Activated CD4-positive, alpha-beta T cell treated with anti-CD3 and anti-CD28 coated beads, Interleukin-2, amount 50 U/mL, for 1 hour (primary cell): ENCODE measurements at places on chromosomes 7 and 10.

DNA sequence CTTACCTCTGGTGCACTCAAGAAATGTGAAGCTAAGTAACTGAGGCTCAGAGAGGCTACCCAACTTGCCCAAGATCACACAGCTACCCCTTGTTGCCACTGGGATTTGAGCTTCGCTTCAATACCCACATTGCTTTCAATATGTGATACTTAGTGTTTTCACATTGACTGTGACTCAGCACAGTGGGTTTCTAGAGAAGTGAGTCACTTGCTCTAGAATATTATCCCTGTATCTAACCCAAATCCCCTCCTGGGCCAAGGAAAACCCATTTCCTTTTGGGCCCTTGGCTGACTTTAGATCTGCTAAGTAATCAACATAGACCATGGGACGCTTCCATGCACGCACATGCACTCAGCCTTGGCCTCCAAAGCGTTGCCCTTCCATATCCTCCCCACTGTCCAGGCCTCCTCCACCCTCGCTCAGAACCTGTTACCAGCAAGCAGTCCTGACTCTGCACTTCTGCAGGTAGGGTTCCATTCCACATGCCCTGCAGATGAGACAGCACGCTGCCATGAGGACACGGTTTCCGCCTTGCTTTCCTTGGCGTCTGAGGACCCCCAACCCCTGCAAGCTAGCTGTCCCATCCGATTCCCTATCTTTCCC, 87.7 kb upstream of the CHST15 start:
- no peak for DNase-seq

DNA sequence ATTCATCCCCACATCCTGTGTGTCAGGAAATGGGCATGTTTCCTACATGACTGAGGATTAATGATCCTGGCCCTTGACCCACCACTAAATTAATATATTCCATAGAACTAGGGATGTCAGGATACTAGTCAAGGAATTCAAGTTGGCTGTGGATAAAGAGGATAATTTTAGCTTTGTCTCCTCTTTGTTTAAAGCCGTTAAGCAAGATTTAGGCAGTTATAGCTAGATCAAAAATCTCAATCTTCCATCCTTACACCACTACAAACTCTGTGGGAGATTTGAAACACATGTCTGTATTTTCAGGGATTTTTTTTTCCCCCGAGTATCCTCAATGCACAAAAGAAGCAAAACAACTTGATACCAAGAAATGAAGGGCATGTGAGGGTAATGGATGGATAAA, 417.1 kb downstream of the MAGI2 start:
- no peak for DNase-seq

- DNase-seq: no peak
These were observed 19.6 kb upstream of the CDCA7L start for GRCh38 chr7:21965291-21965690.

GRCh38 chr10:21927631-21928353, 75.7 kb downstream of the DNAJC1 start:
- DNase-seq: no peak

DNA sequence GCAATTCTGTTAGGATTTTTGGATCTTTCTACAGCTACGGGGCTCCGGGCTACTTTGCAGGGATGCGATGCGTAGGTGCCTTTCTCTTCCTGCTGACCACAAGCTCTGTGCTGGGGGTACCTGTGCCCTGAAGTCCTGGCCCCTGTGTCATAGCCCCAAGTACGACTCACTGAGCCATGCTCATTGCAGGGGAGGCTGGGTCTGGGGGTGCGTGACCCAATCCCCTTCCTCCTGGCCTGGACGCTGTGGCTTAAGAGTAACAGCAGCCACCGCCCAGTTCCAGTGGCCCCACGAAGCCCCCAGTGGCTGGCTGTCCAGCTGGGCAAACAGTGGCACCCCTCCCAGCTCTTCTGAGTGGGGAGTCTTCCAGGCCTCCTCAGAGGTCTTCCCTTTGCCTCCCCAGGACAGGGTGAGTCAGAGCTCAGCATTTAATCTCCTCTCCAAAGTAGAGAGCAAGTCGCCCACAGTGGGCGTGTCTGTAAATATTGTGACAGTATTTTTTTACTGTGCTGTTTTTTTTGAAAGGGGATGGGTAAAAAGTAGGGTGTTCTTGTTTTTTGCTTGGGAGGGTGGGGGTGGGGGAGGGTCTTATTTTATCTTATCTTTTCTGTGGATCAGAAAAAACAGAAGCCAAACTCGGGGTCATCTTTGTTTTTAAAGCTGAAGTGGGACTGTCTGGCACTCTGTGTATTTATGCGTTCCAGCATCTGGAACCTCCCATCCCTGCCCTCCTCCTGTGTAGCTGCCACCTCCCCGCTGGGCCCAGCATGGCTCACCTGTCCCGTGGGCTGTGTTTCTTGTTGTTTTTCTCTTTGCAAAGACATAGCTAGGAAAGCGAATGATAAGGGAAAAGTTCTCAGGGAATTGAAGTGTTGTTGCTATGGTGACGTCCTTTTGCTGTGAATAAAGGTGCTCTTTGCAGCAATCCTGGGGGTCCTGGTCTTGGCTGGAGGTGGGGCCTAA, 8.2 kb downstream of the LFNG start:
- peak; percentile 57 for DNase-seq

- no peak for DNase-seq
These were observed 1.6 kb upstream of the NRG3 start for GRCh38 chr10:81873231-81873931.

- DNase-seq: no peak
These were observed 102.0 kb upstream of the HDAC9 start for GRCh38 chr7:18393465-18394118.

- no peak for DNase-seq
These were observed 143.0 kb downstream of the CUBN start for GRCh38 chr10:16986406-16987205.

GRCh38 chr10:125661941-125662515, 20.9 kb downstream of the TEX36 start:
- DNase-seq: no peak

DNA sequence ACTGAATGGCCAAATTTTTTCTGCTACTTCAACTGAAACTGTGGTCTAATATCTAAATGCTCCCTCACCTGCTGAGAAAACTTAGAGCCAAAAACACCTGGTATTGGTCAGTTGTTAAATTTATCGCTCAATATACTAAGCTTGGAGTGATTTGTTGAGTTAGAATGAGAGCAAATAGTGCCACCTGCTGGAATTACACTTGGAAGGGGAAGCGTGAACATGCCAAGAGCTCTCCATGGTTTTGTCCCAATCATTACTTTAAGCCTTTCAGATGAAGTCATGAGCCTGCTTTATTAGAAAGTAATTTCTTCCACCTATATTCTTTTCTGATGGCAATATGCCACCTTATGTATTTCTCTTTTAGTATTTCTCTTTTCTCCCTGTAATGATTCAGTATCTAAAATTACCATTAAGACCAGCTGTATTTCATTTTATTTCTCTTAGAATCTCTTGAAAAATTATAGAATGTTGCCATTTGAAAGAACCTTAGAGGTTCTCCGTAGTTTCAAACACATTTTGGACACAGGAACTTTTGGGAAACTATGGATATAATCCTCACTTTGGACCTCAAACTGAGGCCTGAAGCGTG, 447.8 kb upstream of the C7orf33 start:
- DNase-seq: no peak

DNA sequence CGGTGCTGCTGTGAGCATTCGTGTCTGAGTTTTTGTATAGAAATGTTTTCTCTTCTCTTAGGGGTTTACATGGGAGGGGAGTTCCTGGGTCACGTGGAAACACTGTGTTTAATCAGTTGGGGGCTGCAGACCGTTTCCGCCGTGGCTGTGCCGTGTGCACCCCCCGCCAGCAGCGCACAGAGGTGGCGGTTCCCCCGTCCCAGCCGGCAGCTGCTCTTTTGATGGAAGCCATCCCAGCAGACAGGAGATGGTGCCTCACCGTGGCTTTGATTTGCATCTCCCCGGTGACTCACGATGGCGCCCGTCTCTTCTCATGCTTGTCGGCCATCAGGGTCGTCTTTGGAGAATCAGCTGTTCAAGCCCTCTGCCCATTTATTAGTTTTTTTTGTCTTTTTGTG, 34.9 kb upstream of the FOXL3 start:
- DNase-seq: no peak

DNA sequence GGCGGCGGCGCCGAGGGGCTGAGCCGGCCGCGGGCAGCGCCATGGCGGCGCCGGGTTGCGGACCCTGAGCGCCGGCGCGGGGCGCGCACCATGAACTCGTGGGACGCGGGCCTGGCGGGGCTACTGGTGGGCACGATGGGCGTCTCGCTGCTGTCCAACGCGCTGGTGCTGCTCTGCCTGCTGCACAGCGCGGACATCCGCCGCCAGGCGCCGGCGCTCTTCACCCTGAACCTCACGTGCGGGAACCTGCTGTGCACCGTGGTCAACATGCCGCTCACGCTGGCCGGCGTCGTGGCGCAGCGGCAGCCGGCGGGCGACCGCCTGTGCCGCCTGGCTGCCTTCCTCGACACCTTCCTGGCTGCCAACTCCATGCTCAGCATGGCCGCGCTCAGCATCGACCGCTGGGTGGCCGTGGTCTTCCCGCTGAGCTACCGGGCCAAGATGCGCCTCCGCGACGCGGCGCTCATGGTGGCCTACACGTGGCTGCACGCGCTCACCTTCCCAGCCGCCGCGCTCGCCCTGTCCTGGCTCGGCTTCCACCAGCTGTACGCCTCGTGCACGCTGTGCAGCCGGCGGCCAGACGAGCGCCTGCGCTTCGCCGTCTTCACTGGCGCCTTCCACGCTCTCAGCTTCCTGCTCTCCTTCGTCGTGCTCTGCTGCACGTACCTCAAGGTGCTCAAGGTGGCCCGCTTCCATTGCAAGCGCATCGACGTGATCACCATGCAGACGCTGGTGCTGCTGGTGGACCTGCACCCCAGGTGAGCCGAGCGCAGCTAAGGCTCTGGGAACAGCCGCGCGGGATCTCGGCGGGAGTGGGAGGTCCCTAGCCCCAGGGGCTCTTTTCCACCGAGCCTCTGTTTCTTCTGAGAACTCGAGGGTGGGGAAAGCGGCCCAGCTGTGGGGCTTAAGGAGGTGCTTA, at the start of gene GPR26:
Gene GPR26 (plus strand): TSS at position 38 of the 919 bp plus-strand sequence. CDS start 53 bp downstream, at position 91.
- no peak for DNase-seq

DNA sequence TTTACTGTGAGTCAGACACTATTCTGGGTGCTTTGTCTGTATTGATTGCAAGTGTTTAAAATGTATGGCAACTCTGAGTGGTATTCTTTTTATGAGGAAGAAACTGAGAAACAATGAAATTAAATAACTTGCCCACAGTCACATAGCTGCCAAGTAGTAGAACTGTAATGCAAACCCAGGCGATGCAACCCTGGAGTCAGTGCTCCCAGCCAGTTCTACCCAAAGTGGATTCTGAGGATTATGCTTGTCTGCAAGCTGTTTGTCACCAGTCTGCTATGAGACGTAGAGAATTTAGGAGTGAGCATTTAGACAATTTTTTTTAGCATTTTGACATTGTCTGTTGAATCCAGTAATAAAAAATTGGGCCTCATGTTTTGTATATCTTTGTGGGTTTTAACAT, 306.0 kb upstream of the LRGUK start:
- DNase-seq: no peak

- no peak for DNase-seq
These were observed 1.3 kb upstream of the ITPRIP start for GRCh38 chr10:104339469-104340110.

DNA sequence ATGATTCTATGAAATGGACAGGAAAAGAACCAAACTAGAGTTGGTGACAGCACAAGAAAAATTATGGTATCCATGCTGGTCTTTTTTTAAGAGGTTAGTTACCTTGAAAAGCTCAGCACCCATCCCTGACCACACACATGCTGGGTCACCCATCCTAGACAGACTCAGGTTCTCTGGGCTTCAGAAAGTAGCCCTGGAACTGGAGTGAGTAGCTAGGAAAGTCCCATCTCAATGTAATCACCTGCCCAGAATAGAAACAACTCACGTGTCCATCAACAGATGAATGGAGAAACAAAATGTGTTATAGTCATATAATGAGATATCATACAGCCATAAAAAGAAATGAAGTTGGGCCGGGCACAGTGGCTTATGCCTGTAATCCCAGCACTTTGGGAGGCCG, 37.0 kb downstream of the GSDME start:
- no peak for DNase-seq

DNA sequence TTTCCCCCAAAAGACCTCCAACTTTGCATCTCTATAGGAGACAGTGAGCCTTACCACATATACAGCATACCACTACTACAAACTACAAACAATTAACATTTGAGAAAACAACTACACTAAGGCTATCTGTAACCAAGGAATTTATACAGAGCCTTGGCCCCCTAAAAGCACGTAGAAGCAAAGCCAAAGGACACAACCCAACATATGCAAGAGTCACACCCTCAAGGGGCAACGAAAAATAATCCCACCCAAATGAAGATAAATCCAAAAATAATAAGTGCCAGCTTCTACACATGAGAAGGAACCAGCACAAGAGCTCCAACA, 149.5 kb downstream of the ZEB1 start:
- DNase-seq: no peak

GRCh38 chr7:80596933-80597517, 41.4 kb upstream of the CD36 start:
- no peak for DNase-seq

GRCh38 chr7:33237036-33237435, 107.7 kb downstream of the BBS9 start:
- DNase-seq: no peak

- DNase-seq: no peak
These were observed 10.8 kb upstream of the SFRP5 start for GRCh38 chr10:97782455-97783228.

GRCh38 chr10:29005988-29006387, 282.9 kb upstream of the LYZL1 start:
- DNase-seq: no peak

DNA sequence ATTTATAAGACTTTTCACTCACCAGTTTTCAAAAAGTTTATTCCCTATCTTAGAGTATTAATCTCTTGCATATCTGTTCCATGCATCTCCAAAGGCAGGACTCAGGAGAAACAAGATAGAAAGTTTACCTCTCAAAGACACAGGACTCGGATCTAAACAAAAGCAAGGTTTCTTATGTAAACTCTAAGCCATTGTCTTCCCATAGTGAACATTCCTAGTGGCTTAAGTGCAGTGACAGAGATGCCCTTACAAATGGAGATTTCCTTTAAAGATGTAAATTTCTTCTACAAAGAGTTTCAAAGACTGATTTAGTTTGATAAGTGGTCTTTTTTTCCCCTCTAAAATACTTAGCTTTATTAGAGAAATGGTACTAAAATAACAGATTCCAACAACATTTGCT, 209.8 kb downstream of the ACTR3B start:
- DNase-seq: no peak

GRCh38 chr7:93249491-93250148, 17.5 kb downstream of the VPS50 start:
- DNase-seq: no peak

DNA sequence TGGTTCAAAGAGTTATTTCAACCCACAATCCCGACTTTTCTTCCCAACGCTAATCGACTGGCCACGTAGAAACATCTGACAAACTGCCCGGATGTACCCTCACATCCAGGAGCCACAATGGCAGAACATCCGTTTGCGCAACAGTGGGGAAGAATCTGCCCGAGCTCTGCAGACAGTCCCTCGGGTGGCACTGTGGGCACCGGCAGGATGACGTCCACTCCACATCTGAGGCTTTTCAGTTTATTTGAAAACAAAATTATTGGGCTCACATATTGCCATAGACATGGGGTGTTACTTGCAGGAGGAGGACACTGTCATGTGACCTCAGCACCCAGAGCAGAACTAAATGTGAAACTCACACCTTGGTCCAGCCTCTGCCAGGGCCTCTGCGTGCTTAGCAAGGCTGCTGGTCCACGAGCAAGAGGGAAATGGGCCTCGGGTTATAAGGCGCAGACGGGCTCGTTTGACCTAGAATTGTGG, 84.1 kb downstream of the MKI67 start:
- no peak for DNase-seq
